ENCODE measurements at places on chromosomes 13 and 19.

DNA sequence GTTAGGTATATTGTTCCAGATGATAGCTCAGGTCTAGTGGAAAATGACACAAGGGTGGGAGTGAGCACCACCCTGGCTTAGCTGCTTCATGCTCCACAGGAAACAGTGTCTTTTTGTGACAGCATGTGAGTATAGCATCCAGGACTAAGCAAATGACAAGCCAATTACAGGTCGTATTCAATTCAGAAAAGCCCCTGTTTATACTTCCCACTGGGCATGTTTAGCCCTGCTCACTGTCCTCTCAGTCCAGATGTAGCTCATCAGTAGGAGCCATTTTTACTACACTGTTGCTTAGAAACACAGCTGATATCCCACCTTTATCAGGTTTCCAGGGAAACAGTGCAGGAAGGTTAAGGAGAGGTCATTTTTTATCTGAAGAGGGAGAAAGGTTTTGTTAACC, 8.0 kb downstream of the ABHD13 start:
- no peak for DNase-seq

GRCh38 chr13:41028051-41028450, 8.9 kb upstream of the ELF1 start:
- DNase-seq: no peak

- DNase-seq: no peak
Measured at GRCh38 chr13:43401361-43401760, 378.0 kb downstream of the DNAJC15 start.

DNA sequence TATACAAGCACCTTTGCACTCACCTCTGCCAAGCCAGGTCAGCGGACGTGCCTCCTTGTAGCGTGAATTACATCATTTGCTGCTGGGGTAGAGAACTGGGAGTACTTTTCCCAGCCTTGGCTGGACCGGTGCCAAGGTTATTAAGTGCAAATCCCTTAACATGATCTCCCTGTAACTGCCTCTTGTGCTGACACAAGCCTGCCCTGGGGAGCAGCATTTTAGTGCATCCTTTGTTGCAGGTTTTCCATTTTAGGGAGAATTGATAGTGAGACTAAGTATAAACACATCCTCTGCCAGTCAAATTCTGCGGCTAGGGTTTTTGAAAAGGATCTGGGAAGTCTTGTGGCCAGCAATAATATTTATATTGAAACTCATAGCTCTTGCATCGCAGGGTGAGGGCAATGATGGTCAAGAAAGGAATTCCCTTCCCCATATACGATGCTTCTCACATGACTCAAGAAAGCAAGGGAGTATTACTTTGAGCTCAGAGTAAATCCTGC, 32.7 kb upstream of the DCLK1 start:
- DNase-seq: no peak

DNA sequence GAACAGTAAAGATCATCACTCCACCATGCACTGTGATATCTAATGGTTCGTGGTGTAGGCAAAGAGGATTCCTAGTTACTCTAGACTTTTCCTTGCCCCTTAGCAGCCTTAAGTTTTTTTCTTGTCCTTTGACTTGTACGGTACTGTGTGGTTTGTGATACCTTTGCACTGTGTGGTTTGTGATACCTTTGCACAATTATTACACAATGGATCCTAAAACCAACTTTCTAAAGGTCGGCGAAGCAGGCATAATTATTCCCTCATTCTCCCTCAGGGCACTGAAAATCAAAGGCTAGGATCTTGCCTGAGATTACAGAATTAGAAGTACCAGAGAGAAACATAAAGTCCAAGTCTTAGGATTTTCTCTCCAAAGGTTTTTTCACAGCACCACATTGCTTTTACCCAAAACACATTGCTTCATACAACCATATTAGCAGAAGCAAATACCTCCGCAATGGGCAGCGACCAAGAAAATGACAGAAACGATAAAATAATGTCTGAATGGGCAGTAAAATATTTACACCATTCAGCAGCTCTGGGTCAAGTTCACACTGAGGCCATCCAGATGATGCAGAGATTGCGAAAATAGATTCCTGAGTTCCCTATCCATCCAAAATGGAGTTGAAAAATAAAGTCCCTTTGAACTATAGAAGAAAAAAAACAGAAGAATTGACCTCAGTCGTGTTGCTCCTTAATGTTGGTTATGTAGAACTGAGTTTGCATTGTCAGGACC, 106.4 kb downstream of the FGF14 start:
- no peak for DNase-seq

DNA sequence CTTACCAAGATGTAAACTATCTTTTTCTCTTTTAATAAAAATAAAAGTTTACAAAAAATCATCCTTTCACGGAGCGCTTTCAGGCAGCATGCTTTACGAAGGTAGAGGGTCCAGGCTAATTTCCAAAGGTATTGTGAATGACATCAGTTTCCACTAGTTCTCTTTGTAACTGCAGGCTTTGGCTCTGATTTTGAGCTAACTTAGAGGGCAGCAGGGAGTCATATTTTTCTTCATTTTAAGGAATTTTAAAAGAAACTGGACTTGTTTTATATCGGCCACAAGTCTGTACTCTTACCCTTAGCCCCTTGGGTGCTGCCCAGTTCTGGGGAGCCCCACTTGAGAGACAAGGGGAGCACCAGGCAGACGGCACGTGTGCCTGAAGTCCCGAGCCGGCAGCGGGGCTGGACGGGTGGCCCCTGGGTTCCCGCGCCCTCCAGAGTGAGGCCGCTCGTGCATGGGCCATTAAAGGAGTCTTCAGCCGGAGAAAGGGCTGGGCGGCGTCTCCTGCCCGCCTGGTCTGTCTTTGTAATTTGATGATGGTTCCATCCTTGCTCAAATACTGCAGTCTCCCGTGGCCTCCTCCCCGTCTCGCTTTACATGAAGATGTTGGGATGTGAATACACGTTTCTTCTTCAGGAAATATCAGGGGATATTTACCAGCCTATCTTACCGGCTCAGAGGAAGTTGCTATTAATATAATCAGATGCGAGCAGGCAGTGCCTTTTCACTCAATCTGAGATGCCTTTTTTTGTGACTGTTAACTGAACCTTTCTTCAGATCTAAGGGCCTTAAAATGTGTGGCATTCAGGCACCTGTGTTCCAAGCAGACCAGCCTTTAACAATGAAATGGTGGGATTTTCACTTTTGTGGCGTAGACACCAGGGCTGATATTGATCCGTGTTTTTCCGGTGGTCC, 67.4 kb downstream of the GGACT start:
- no peak for DNase-seq

GRCh38 chr19:1076951-1077350, 10.0 kb downstream of the ARHGAP45 start:
- DNase-seq: no peak

DNA sequence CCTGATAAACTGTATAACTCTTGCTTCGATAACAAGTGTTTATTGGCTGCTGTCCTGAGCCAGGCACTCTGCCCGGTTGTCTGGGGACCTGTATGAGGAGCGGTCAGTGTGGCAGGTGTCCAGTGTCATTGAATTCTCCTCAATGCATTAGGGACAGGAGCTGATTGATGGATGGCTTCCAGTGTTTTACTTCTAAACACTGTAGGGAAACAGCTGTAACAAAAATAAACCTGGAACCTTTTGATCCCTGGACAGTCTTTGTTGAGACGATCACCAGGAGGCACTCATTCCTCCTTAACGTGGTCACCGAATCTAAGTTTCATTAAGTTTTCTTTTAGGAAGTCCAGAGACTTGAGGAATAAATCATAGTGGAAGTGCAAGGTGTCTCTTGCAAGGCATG, 17.9 kb downstream of the UBAC2 start:
- DNase-seq: no peak

DNA sequence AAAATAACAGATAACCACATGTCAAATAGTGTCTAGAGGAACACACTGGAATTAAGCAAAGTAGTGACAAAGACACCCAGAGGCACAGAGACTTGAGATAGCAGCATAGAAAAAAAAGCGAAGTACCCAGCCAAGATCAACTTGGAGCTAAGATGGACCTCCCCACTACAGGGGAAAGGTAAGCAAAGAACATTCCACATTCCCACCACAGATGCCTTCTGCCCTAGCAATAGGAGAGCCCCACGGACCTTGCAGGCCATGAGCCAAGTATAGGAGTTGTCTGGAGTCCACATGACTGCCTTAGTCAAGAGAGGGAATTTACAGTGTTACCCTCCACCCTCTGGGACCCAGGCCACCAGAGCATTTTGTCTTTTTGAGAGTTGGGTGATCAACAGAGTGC, 110.7 kb upstream of the SPRY2 start:
- DNase-seq: no peak

- no peak for DNase-seq
Measured at GRCh38 chr13:78636495-78636894, 22.5 kb downstream of the OBI1 start.

DNA sequence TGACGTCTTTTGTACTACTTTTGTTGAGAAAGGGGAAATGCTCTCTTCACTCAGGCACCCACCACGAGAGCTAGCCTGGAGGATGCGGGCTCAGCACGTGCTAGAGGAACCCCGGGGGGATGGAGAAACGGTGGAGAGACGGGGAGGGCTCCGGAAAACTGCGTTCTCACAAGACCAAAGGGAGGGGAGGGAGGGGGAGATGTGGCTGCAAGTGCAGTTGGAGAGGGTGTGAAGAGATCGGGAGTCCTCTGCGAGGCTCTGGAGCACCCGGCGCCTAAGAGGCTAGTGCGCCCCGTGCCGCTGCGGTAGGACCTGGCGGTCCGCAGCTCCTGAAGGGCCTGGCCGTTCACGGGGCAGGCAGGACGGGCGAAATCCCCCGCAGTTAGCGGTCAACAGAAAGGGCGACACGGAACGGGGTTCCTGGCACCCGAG, 43.4 kb upstream of the XPO4 start:
- DNase-seq: no peak

GRCh38 chr13:110047496-110047895, 259.5 kb downstream of the COL4A1 start:
- no peak for DNase-seq

DNA sequence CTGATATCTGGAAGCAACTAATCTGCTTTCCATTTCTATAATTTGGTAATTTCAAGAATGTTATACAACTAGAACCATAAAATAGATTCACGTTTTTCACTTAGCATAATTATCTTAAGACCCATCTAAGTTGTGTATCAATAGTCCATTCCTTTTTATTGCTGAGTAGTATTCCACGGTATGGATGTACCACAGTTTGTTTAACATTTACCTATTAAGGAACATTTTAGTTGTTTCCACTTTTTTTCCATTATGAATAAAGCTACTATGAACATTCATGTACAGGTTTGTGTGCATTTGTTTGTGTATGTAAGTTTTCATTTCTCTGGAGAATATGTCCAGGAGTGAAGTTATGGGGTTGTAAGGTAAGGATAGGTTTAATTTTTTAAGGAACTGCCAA, 18.3 kb upstream of the ZNF112 start:
- no peak for DNase-seq

DNA sequence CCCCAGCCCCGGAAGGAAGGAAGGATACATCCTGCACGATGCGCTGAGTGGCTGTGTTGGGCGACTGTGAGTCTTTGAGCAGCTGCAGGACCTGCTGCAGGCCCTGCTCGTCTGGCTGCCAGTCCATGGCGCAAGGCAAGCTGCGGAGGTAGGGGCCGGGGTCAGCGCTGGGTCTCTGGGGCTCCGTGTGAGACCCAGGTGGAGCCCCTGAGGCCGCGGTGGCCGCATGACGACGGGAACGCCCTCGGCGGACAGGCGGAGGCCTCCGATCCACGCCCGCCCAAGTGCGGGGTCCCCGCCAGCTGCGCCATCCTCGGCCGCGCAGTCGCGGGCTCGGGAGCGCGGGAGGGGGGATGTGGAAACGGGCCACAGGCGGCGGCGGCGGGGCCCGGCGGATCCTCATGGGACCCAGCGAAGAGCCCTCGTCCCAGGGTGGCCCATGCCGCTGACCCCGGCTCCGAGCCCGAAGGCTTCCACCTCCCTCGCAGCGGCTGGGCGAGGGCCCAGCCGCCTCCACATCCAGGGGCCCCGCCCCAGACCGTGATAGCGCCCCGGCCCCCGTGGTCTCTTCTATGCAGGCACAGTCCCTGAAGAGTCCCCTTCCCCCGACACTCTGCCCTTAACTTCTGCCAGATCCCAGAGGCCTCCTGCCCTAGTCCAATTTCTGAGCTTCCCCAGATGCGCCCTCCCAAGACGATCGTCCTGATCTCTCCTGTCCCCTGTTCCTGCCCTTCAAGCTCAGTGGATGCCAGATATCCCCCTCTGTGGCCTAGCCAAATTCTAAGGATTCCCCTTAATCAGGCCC, 2.7 kb downstream of the TNPO2 start:
- DNase-seq: no peak

DNA sequence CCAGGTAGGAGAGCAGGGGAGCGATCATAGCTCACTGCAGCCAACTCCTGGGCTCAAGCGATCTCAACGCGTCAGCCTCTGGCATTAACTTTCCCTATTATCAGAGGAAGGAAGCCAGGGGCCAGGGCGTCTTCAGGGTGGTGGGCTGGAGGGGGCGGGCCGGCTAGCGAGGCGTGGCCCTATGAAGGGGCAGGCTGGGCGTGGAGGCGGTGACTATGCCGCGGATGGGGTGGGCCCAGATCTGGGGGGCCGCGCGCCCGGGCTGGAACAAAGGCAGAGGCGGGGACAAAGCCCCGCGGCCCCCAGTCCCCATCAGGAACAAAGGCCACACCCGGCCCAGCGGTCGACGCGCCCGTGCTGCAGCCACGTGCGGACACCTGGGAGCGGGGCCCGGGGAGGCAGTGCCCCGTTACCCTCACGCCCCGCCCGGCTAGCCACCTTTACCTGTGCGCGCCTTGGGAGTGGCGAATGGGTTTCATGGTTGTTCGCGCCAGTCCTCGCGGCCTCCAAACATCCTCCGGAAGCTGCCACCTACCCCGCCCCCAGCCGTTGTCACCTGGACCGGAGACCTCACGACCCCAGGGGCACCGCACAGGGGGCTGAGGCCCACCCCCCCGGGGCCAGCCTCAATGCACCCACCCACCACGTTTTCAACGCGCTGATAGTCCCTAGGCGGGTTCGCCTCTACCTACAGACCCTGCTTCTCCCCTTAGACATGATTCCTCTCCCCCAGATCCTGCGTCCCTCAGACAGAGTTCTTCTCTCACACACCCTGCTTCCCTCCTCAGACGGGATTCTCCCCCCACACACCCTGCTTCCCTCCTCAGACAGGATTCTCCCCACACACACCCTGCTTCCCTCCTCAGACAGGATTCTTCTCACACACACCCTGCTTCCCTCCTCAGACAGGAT, 5.4 kb upstream of the TRIM28 start:
- DNase-seq: peak; percentile 63

- DNase-seq: no peak
Measured at GRCh38 chr13:77507931-77508776, 27.4 kb upstream of the SCEL start.

GRCh38 chr19:35107545-35107944, 8.1 kb upstream of the FXYD3 start:
- no peak for DNase-seq

Measured in iPS DF 6.9 (cell line).